ENCODE measurements at places on chromosomes 16 and 17.

- DNase-seq: peak; percentile 86
Observed at GRCh38 chr17:76005263-76006149, 4.9 kb downstream of the CDK3 start.

GRCh38 chr16:8936421-8936820 is 27.3 kb downstream of the USP7 start:
- peak; percentile 54 for DNase-seq

- DNase-seq: no peak
Observed at GRCh38 chr16:89360760-89361435, 129.5 kb downstream of the ANKRD11 start.

DNA sequence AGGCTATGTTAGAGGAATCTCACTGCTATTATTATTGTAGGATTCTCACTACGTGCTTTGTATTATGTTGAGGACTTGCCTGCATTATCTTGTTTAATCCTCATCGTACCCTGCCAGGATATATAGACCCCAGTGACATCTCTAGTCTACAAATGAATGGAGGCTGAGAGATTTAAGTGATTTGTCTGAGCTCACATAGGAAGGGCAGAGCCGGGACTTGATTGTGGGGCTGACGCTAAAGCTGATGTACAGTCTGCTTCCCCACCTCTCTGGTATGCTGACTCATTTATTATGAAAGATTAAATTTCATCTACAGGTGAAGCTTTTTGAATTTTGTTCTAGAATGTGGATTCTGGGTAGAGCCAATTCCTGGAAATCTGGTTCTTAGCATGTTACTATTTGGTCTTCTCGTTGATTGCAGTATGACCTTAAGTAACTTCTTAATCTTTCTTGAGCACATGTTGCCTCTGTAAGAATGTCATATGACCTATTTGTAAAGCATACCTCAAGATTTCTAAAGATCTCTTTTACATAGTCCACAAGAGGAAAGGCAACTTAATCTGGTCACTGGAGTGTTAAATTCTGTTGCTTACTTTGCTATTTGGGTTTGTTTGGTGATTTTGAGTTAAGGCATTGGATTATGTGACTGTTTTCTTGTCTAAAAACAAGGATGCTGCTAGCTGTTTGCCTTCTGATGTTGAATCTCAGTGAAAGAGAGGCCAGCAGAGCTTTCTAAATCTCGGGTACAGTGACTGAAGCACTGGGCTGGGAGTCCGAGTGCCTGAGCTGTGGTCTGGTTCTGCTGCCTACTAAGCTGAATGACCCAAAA is 12.4 kb downstream of the METTL9 start:
- no peak for DNase-seq

DNA sequence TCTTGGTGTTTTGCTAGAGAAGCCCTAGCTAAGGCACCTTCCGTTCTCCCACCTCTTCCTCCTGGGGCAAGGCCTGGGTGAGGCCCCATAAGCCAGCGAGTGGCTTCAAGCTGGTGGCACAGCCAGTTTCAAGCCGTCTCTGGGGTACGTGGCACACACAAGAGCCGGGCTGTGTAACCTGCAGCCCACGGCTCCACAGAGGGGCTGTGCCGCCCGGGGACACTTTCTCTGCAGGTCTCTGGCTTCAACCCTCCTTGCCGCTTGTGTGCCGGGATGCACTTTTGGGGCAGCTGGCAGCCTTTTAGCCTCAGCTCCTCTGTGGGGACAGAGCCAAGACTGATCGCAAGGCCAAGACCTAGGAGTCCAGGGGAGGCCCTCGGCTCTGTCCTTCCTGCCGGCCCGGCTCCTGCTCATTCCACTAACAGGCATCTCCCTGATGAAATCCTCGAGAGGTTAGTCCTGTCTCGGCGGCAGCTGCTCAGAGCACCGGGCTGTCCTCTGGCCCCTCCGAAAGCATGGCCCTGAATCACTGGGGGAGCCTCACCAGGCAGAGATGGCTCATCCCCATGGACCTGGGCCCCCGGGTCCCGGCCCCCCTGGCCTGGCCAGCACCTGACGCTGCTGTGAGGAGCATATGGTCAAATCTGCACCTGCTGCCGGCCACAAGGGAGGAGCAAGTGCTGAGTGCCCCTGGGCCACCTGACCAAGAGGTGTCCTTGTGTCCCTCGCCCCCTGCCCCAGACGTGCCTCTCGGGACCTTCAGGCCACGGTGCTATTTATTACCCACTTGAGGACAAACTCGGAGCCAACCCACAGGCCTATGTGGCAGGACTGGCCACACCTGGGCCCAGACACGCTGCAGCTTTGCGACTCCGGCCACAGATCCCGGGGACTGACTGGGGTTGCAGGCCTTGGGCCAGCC is 98.5 kb downstream of the METRNL start:
- no peak for DNase-seq

DNA sequence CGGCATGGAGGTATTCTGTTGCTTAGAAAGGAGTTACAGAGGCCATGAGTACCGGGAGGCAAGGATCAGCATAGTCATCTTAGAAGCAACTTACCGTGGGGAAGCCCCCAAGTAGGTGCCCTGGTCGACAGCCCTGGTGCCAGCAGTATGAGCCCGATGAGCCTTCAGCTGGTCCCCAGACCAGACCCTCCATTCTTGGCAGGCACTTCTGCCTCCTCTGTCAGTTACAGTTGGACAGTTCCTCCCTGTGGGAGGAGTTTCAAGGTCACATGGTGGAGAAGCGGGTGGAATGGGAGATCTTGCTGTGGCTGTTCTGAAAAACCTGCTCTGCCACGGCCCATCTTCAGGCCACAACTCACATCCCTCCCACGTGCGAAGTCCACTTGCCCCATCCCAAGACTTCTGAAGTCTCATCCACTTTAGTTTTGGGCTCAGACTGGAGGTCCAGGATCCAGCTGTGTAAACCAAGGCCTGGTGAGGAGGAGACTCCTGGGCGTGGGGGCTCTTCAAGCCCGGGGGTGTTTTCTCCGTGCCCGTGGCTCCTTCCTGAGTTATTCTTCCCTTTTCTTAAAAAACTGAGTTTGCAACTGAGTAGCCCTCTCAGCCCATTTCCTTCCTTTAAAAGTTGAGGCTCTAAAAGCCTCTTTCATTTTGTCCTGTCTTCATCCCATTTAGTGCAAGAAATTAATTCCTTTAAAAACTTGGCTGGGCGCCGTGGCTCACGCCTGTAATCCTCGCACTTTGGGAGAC is 133.5 kb downstream of the SEC14L1 start:
- no peak for DNase-seq

DNA sequence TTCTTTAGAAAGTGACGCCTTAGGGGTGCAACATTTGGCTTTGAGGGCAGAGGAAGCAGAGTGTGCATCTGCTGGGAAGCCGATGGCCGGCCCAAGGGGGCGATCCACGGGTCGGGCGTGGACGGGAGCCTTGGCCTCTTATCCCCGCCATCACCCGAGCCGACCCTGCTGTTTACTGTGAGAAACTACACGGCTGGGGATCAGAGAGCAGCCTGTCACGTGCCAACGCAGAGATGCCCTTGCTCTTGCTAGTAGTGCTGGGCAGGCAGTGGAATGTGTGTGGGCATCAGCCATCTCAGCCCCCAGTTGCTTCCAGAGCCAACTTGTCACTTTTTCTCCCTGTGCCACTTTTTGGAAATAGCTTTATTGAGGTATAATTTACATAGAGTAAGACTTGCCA is 26.7 kb upstream of the ITGB4 start:
- DNase-seq: no peak

DNA sequence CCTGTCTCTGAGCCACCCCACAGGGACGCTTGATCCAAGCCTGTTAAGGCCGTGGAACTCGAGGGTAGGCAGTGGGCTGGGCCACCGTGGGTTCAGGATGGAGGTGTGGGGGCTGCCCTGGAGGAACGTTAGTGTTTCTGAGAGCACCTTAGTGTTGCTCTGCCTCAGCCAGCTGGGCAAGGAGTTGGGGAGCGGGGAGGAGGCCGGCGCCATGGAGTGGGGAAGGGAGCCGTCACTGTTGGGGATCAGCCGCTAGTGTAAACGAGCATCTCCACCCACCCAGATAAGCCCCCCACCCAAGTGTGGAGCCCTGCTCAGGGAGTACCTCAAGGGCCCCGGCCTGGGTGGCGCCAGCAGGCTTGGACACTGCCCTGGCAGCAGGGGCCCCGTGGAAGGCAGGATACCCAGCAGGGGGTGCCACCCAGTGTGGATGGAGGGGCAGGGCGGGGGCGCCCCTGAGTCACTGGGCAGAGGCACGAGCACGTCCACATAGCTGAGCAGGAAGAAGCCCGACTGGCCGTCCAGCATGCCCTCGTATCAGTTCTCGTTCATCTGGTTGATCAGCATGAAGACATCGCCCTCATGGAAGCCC is 98.6 kb downstream of the KPNA2 start:
- no peak for DNase-seq

DNA sequence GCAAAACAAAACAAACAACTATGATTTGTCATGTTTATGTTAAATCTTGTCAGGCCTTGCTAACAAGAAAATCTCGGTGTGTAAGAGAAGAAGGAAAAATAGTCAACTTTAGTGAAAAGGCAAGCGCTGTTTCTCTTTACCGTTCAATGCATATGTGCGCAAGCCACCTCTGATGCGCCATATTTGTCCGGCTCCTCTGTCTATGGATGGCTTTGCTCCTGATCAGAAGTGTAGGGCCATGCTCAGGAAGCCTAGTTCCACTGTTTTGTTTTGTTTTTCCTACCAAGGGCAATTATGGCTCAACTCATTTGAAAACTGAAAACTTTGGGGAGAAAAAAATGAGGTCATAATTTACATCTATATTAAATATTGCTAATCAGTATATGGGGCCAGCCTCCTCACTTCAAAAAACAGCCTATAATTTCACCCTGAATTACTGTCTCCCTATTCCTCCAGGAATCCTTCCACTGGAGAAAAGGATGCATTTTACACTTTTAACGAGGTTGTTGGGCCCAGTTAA is 4.5 kb downstream of the MAF start:
- DNase-seq: no peak

DNA sequence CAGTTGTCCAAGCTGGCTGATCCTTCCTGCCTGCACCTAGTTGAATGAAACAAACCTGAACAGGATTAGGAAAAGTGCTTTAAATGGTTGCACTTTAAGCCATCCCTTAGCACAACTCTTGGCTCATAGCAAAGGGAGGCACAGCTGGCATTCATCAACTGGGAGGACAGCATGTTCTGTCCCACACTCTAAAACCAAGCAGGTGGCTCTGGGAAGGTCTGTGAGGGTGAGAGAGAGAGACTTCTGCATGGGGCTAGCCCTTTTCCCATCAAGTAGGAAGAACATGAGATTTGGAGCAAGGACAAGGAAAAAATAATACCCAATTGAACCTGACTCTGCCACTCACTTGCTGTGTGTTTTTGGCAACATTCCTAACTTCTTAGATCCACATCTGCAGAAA is 140.9 kb upstream of the CCL2 start:
- DNase-seq: no peak

GRCh38 chr17:57899822-57900221 is 50.0 kb upstream of the MRPS23 start:
- no peak for DNase-seq

- DNase-seq: no peak
Observed at GRCh38 chr16:51150165-51150887, 744 bp downstream of the SALL1 start.

GRCh38 chr16:53220585-53220984 is 165.8 kb downstream of the CHD9 start:
- DNase-seq: no peak

GRCh38 chr16:75250089-75250808 is 1.2 kb downstream of the BCAR1 start:
- DNase-seq: no peak

DNA sequence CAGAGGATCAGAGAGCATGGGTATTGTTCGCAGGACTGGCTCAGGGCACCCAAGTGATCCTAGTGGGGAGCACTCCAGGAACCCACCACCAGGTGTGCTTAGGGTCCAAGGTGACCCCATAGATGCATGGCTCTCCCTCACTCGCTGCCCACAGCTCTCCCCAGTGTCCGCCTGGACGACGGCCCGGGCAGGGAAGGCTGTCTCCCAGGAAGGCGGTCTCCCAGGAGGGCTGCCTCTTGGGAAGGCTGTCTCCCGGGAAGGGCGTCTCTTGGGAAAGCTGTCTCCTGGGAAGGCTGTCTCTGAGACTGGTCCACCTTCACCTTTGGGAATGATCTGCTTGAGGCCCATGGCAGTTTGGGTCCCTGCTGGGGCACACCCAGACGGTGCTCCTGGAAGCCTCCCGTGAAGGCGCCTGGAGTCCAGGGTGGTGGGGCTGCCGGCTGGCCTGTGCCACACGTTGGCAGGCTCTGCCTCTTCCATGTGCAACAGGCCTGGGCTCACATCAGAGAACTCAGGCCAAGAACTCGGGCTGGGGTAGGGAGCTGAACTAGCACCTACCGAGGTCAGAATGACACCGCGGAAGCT is 5.0 kb downstream of the ECI1 start:
- no peak for DNase-seq

- no peak for DNase-seq
Observed at GRCh38 chr17:68892658-68893057, 62.5 kb downstream of the ABCA8 start.

DNA sequence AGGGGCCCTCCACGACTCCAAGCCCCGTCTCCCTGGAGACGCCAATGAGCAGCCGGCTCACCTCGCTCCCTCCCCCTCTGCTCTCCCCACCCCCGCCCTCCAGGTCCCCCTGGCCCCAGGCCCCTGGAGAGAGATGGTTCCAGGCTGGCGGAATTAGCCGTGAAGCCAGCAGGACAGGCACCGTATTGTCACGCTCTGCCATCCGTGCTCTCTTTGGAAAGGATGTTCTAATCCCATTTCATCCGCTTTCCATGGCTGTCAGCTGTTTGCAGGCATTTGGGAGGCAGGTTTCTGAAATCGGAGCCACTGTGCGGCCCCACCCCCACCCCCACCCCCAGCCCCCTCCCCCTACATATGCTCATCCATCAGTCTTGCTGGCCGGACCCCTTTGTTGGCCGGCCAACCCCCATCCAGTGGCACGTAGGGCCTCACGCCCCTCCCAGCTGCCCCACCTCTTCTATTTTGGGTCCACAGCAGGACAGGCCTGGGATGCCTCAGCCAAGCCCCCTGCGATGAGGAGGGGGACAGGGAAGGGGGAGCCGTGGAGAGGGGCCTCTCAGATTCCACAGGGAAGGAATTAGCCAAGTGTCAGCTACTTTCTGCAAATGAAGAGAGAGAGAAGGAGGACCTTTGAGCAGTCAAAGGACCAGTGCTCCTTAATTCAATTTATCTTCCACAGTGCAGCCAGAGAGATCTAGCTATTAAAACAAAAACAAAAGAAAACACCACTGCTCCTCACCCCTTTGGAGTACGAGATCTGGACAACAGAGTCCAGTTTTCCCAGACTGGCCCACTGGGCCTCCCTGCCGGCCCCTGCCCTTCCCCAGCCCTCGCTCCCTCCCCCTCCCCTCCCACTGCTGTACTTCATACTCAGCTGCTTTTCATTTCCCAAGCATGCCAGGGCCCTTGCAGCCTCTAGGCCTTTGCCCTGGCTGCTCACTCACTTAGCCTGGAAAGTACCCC is 30.7 kb downstream of the SDK2 start:
- DNase-seq: no peak

GRCh38 chr16:65889533-65889966 is 476.9 kb upstream of the CDH5 start:
- no peak for DNase-seq

- DNase-seq: no peak
Observed at GRCh38 chr16:86512301-86512859, 2.1 kb downstream of the FOXF1 start.

GRCh38 chr16:85918436-85918835 is 19.5 kb downstream of the IRF8 start:
- DNase-seq: no peak

Data from H54 (cell line).